ENCODE measurements at places on chromosomes 2 and 18.

- no peak for DNase-seq
Measured at GRCh38 chr2:69827796-69828540, 1.5 kb upstream of the GMCL1 start.

- DNase-seq, result no peak
Measured at GRCh38 chr2:38516122-38516521, 86.6 kb downstream of the HNRNPLL start.

DNA sequence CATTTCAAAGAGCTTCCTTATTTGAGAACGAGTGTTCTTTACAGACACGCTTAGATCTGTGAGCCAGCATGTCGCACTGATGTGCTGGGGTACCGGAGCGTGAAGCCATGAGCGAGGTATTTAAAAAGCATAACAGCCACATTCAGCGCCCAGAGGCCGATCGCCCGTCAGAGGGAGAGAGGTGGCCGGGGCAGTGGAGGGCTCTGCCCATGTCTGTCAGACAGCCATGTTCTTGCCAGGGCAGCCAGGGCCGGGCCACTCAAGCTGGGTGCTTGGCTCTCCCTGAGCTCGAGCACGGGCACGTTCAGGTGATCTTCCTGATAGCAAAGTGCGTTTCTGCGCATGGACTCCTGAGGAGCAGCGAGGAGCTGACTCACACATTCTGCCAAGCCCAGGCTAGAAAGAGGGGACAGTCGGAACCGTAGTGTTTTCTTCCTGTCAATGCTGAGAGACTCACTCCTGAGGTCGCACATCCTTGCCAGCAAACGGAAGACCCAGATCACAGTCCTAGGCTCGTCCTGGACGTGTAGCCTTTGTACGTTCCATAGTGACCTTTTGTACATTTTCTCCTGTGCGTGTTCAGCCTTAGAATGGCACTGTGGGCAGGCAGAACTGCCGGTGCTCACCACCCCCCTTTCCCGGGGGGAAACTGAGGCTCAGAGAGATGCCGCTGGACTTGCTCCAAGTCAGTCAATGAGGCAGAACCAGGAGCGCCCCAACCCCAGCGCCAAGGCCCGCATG lies 100.7 kb downstream of the NFATC1 start:
- no peak for DNase-seq

DNA sequence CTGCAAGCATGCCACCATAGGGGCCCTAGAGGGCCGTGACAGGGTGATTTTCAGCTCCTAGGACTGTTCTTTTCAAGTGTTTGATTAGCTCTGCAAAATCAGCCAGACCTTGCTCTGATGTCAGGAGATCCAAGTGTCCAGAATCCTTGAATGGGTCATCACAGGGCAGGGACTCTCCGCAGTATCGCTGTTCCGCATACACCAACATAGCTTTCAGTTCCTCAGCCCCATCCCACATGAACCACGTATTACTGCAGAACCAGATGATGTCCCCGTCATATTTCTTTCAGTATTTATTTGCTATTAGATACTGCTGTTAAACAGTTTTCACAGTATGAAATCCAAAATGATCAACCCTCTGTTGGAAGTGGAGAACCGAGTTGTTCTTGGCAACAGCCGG lies 46.6 kb upstream of the RFX8 start:
- no peak for DNase-seq

- DNase-seq, result peak; percentile 88
Measured at GRCh38 chr2:157438863-157439823, 4.7 kb downstream of the CYTIP start.

DNA sequence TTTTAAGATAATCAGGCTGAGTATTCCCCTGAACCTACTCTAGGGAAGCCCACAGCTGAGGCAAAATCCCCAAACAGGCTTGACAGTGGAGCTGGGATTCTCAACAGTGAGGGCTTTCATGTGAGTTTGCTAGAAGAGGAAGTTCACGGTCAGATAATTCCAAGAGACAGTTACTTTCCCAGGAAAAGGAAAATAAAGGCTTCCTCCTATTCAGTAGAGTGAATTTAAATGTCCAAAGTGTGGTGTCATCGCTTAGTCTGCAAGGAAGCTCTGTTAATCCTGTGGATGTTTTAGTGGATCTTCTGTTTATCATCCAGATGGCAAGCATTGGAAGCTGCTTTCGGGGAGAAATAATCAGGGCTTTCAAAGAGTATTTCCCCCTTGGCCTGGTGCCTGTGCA lies 119.8 kb downstream of the RPIA start:
- DNase-seq, result no peak

GRCh38 chr2:202084265-202084664 lies 11.2 kb downstream of the KIAA2012 start:
- DNase-seq, result peak; percentile 92

DNA sequence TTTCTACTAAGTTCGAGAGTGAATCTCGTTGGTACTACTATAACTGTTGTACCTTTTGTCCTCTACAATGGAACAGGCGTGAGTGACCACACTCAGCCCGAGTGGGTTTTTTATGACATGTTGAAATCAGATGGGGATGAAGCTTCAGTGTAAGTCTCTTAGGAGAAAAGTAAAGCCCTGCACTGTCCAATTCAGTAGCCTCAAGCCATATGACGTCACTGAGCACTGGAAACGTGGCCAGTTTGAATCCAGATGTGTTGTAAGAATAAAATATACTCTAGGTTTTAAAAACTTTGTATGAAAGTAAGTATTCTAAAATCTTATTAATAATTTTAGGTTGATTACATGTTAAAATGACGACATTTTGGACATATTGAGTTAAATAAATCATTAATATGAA lies 101.7 kb upstream of the SP3 start:
- no peak for DNase-seq

DNA sequence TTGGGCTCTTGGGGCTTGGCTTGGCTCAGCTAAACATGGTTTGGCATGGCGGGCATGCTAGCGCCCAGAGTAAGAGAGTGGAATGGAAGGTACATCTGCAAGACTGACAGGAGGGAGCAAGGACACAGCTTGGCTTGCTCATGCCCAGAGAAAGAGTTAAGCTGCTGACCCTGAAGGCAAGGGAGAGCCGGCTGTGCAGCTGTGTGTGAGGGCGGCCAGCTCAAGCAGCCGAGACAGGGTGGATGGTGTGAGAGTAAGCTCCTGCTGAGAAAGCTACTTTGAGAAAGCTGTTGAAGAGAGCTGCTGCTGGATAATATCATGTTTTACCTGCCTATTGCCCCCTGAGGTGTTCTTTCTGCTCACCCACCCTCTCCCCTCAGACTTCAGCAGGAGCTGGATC lies 135.6 kb downstream of the CCBE1 start:
- no peak for DNase-seq

DNA sequence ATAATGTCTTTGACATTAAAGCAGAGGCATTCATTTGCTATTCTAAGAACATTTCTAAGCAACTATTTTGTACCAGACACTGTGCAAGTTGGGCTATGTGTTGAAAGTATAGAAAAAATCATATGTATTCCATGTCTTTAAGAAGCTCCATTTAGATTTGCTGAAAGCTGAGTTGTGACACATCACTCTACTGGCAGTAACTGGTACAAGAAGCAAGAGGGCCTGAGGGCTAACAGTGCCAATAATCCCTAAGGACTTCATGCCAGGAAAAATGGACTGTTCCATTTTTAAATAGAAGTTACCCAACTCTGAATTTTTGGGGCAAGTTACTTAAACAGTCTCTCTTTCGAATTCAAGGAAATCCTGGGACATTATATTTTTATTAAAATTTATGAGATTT lies 178.7 kb downstream of the SRBD1 start:
- no peak for DNase-seq

- no peak for DNase-seq
Measured at GRCh38 chr2:127893494-127893893, 7.7 kb upstream of the AMMECR1L start.

DNA sequence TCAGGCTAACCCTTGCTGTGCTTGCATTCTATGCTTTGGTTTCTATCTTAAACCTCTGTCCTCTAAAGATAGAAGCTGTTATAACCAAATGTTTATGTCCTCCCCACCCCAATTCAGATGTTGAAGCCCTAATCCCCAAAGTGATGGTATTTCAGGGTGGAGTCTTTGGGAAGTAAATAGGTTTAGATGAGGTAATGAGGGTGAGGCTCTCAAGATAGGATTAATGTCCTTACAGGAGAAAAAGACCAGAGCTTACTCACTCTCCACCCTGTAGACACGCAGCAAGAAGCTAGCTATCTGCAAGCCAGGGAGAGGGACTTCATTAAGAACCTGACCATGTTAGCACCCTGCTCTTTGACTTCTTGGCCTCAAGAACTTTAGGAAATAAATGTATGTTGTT lies 362.5 kb downstream of the ERBB4 start:
- no peak for DNase-seq

GRCh38 chr2:126664234-126664633 lies 8.3 kb downstream of the GYPC start:
- no peak for DNase-seq

GRCh38 chr2:199589306-199589705 lies 131.6 kb upstream of the SATB2 start:
- no peak for DNase-seq

DNA sequence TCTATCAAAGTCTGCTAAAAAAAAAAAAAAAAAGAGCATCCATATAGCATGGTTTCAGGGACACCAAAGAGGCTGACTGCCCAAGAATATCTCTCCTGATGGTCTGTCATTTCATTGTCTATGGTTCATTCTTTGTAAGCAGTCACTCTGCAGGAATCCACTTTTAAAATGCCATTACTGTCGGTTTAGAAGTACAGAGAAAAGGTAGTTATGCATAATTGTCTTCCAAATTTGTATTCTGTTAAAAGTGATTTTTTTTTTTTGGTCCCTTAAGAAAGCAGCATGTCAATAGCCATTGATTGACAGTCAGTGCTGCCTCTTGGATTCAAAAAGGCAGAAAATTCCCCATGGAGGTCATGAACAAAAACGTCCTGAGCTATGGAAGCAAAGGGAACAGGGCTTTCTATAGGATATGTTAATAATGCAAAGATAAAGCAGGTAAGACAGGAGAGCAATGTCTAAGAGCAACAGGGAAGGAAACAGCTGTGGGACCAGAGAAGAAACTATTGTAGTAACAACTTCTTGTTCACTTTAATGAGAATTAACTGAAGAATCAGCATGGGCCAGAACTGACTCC lies 245.8 kb downstream of the TMX3 start:
- DNase-seq, result no peak

GRCh38 chr18:74456349-74457042 lies 612 bp downstream of the DIPK1C start:
- no peak for DNase-seq

- no peak for DNase-seq
Measured at GRCh38 chr2:234411793-234412192, 85.1 kb downstream of the ARL4C start.

DNA sequence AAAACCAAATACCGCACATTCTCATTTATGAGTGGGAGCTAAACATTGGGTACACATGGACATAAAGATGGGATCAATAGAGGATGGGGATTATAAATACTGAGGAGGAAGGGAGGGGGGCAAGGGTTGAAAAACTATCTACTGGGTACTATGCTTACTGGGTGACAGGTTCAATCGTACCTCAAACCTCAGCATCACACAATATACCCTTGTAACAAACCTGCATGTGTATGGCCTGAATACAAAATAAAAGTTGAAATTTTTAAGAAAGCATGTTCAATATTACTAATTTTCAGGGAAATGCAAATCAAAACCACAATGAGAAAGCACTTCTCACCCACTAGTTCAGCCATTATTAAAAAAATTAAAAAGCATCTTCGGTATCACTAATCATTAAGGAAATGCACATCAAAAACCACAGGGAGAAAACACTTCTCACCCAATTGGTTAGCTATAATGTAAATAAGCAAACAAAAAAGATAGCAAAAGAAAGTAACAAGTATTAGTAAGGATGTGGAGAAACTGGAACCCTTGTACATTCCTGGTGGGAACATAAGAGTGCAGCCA lies 99.3 kb upstream of the STON1 start:
- no peak for DNase-seq

DNA sequence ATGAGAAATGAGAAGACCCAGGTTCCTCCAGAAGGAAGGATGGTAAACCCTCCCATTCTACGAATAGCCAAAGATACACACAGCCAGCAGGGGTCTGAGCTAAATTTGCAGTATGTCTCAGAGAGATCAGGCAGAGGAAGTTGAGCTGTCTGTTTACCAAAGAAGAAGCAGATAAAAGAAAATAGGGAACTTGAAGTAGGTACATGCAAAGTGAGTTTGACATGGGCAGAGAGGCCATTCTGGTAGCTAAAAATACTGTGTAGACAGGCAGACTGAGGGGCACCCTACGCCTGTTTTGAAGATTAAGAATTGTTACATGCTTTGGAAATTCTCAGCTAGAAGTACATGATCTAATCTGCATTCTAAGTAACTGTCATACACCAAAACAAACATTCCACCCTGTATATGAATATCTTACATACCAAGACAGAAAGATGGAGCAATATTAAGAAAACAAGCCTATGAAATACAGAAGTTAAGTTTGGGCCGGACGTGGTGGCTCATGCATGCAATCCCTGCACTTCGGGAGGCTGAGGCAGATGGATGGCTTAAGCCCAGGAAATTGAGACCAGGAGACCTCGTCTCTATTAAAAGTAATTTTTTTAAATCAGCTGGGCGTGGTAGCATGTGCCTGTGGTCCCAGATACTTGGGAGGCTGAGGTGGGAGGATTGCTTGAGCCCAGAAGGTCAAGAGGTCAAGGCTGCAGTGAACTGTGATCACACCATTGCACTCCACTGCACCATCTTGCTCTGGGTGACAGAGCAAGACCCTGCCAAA lies 157.9 kb downstream of the ANKRD44 start:
- no peak for DNase-seq

GRCh38 chr2:84902526-84902925 lies 2.9 kb upstream of the TMSB10 start:
- no peak for DNase-seq

DNA sequence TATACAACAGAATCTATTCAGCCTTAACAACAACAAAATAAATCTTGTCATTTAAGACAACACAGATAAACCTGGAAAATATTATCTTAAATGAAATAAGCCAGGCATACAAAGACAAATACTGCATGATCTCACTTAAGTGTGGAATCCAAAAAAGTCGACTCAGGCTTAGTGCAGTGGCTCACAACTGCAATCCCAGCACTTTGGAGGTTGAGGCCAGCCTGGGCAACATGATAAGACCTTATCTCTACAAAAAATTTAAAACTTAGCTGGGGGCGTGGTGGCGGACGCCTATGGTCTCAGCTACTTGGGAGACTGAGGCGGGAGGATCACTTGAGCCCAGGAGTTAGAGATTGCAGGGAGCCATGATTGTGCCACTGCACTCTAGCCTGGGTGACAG lies 75.2 kb upstream of the RNU4ATAC start:
- no peak for DNase-seq

Measured in NCI-H2171 treated with DMSO at 0.1 percent for 48 hours (cell line).